ENCODE measurements at places on chromosomes 3 and 15. TPM values are rescaled to one million over a fixed set of nuclear protein-coding genes. Genes with fewer than 3 reads are reported as not detected.

Gene SI
- polyA plus RNA-seq = not detected

GRCh38 chr3:190131329-190131728 is 10.6 kb upstream of the P3H2 start:
- no peak for DNase-seq

Gene SPATA16
- not detected for polyA plus RNA-seq

DNA sequence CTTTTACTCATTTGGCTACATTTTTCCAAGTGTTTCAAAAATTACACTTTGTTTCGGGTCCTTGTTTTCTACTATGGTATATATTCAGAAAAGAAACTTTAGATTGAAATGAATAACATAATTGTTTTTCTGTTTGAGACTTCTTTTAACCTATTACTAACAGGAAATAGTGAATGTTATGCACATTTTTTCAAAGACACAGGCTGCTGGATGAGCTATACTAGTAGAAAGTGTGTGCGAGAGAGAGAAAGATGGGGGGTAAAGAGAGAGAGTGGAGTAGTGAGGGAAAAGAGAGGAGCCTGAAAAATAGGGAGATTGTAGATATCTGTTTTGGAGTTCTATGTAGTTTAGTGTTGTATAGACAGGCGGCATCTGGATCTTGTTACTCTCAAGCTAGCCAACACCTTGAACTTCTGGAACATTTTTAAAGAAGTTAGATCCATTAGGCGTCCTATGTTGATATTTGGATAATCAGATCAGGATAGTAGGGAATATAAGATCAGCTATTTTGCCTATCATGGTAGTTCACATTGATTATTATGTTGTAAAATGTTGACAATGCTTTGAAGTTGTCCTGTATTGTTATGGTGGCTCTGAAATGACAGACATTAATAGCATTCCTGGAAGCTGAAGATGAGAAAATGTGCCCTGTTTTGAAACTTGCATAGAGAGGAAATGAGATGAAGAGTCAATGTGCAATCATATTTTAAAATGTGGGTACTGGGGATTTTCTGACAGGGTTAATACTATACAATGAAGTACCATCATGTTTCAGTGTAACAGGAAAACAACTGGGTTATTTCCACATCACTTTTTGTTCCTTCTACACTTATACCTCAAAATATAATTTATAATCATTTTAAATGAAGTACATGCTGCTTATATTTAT is 2.6 kb downstream of the RBMS3 start:
- DNase-seq = no peak

DNA sequence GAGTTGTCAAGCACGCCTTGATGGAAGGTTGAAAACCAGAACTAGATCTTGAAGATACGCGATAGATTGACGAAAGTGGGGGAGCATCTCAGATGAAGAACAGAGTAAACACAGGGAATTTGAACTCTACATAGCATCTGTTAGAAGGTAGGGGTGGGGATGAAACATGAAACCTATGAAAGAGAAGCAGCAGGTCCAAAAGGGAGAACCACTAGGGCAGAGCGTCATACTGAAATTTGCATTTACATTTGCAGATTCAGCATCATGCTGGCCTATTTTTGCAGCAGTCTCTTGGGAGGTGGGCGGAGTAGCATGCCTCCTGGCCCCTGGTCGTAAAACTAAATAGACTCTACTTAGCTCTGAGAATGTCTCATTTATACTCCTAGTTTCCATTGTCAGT is 46.1 kb upstream of the RASGRP1 start:
- no peak for DNase-seq
